ACHN (cell line): ENCODE measurements at places on chromosomes 7 and 10.

- DNase-seq = no peak
Measured at GRCh38 chr7:22110881-22111280, 165.2 kb upstream of the CDCA7L start.

DNA sequence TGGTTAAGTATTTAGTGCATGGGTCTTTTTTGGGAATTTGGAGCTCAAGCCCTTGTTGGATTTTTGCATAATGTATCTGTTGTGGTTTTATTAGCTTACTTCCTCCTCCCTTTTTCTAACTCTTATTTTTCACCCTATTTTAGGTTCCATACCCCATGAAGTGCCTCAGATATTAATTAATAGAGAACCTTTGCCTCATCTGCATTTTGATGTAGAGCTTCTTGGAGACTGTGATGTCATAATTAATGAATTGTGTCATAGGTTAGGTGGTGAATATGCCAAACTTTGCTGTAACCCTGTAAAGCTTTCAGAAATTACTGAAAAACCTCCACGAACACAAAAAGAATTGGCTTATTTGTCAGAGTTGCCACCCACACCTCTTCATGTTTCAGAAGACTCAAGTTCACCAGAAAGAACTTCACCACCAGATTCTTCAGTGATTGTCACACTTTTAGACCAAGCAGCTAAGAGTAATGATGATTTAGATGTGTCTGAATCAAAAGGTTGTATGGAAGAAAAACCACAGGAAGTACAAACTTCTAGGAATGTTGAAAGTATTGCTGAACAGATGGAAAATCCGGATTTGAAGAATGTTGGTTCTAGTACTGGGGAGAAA, 28.0 kb downstream of the SIRT1 start:
- no peak for DNase-seq

- DNase-seq = no peak
Measured at GRCh38 chr7:100711369-100711768, 5.4 kb downstream of the POP7 start.

DNA sequence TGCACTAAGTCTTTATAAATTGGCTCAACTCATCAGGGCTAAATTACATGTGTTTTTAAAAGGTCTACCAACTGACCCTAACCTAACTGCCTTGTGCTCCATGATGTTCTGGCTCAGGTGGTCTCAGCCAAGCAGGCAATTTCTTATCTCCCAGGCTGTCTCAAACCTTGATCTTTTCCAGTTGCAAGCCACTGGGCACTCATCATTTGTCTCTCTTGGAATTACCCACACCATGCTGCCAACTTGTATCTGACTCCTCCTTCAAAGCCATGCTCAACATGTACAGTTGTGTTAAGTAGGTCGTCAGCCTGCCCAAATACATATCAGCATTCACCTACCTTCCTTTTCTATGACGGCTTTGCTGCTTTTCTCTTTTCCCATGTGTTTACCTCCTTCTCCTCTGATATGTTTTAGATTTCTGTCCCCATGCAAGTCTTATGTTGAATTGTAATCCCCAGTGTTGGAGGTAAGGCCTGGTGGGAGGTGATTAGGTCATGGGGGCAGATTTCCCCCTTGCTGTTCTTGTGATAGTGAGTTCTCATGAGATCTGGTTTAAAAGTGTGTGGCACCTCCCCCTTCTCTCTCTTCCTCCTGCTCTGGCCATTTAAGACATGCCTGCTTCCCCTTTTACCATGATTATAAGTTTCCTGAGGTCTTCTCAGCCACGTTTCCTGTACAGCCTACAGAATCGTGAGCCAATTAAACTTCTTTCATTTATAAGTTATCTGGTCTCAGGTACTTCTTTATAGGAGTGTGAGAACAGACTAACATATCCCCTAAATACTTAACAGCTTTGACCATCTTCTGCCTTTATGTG, 130.0 kb downstream of the ELAPOR2 start:
- DNase-seq = no peak

DNA sequence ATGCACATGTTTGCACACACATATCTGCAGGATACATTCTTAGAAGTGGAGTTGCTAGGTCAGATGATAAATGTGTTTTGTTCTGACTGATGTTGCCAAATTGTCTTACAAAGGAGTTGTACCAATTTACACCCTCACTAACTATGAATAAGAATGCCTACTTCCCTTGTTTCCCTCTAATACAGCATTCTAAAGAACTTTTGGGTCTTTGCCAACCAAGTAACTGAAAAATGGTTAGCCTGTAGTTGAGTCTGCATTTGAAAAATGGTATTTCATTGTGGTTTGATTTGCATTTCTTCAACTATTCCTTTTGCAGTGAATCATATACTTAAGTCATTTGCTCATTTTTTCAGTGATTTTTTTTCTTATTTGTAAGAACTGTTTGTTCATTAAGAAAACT, 48.4 kb downstream of the TMEM26 start:
- no peak for DNase-seq

DNA sequence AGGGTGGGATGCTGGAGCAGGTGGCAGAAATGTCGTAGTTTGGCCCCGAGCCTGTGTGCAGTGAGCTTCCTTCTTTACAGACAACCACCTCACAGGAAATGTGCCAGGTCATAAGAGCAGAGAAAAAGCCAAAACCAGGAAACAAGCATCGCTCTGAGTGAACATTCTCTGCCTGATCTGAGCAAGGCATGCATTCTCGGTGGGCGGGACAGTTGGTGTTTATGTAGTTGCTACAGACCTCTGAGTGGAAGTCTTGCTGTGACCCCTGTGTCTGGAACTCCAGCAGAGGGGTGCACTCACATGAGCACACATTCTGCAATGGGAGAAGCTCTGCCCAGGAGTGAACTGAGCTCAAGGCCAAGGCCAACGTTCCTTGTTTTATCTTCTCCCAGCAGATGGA, 230.1 kb downstream of the TCERG1L start:
- no peak for DNase-seq

GRCh38 chr7:10592604-10593003, 381.1 kb upstream of the PHF14 start:
- no peak for DNase-seq

GRCh38 chr7:13021566-13022300, 334.3 kb downstream of the ARL4A start:
- DNase-seq = no peak

DNA sequence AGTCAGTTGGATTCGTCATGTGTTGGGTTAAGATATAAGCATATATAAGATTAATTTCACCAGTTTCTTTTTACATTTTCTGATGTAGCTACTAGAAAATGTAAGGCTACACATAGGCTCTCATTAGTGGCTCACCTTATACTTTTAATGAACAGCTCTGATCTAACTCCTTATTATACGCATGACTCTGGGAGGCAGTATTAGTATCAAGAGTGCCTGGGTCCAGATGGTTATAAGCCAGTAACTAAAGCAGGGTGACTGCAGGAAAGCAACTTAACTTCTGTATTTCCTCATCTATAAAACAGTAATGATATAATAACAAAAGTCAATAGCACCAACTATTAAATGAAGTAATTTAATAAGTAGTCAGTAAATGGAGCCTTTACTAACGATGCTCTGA, 1.4 kb upstream of the ELMO1 start:
- DNase-seq = no peak

DNA sequence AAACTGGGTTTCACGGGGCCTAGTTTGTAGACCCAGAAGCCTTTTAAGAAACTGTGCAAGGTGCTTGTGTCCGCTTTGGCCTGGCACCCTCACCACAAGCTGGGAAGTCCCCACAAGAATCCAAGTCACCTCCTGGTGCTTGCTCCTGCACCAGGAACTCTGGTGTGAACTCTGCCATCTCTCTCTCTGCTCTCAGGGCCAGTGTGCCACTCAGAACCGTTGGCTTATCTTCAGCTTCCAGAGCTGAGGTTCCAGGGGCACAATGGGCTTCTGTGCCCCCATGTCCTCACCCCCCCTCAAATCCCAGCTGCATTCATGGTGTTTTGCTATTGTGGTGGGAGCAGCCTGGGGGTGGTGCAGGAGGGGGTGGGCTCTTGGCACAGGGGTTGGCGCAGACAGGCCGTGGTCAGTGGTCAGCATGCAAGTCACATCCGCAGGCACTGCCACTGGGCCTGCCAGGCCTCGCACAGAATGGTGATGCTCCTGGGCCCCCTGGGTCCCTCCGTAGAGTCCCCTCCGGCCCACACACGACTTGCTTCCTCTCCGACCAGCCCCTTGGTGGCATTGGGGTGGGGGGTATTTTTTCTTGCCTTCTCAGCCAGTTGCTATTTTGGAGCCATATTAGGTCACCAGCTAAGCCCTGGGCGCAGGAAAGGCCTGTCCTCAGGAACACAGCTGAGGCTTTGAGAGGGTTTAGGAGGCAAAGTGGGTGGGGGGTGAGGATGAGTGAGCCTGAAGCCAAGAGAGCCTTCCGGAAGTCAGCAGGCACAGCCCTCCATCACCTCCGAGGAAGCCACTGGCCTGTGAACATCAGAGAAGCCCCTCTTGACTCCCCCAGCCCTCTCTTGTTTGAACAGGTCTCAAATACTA, 3.0 kb downstream of the ZCCHC24 start:
- no peak for DNase-seq

DNA sequence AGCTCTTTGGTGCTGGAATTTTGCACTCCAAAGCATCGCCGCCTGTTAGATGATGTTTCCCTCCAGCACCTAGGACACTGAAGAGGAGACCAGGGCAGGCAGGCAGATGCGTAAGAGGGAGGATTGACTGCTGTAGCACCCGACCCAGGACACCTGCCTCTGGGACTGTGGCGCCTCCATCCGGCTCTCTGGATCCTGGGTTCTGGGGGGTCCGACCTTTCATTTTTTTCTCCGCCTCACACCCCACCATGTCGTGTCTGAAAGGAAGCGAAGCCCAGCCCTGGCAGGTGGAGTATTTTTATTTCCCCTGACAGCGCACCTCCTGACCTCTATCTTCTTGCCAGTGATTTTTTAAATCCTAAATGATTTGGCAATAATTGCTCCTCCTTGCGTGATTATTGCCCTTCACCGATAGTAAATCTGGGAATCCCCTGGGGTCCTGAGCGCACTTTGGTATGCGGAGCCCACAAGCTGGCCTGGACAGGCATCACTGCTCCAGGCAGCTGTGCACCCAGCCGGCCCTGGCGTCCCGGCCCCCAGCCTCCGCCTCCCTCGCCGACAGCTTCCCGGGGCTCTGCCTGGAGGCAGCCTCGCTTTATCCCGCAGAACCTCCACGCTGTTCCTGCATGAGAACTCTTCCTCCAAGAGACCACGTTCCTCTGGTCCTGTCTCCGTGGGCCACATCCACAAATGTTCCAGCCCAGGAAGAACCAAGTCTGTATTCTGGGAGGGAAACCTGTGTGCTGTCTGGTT, 48.4 kb downstream of the LHPP start:
- DNase-seq = peak; percentile 11

DNA sequence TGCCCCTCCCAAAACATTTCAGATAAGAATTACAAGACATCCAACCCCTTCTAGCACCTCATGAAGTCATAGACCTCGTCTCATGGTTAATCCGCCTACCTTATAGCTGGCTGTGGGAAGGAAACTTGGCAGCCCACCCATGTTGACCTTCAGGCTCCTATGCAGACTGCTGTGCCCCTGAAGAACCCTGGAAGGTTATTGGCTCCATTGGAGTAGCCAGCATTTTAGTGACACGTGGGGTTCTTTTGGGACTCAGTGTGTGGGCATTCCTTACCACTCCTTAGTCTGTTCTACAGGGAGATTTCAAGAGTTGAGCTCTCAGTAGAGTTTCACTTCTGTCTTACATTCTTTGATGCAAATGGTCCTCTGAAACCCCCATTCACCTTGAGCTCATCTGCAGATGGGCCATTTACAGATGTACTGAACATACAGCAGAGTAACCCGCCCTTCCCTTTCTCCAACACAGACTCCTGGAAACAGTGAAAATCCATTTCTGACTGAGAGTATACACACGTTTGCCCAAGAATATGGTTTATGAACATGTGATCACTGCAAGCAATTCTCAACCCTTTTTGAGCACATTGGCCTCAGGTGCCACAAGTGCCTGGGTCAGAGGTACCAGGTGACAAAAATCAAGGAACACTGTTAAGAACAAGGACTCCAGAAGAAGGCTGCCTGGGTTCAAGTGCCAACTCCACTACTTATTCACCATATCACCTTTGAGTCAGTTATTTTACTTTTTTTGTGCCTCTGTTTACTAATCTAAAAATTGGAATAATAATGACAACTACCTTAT, 54.0 kb upstream of the HECW1 start:
- no peak for DNase-seq

- DNase-seq = no peak
Measured at GRCh38 chr10:118304521-118304920, 37.6 kb downstream of the FAM204A start.

- DNase-seq = no peak
Measured at GRCh38 chr10:119770928-119771327, 45.1 kb downstream of the INPP5F start.

- DNase-seq = no peak
Measured at GRCh38 chr7:55474944-55475854, 97.1 kb downstream of the VOPP1 start.

- DNase-seq = no peak
Measured at GRCh38 chr10:89043052-89043451, 52.5 kb downstream of the FAS start.

DNA sequence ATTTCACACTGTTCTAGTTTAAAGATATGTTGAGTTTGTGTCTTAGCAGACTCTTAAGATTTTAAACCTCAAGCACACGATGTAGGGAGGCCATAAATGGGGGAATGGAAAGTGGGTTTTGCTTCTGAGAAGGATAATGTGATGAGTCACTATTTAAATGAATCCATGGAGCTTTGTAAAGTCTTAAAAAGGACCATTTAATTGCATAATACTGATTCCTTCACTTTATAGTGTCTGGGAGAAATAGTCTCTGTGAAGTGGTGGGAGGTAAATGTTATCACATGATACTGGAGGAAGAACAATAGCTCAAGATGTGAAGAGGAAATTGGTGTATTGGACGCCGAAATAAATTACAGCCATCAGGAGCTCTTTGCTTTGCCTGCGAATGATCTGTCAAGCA, 84.0 kb upstream of the MYO3A start:
- DNase-seq = no peak

- DNase-seq = peak; percentile 93
Measured at GRCh38 chr7:148914208-148914777, 30.2 kb upstream of the EZH2 start.

DNA sequence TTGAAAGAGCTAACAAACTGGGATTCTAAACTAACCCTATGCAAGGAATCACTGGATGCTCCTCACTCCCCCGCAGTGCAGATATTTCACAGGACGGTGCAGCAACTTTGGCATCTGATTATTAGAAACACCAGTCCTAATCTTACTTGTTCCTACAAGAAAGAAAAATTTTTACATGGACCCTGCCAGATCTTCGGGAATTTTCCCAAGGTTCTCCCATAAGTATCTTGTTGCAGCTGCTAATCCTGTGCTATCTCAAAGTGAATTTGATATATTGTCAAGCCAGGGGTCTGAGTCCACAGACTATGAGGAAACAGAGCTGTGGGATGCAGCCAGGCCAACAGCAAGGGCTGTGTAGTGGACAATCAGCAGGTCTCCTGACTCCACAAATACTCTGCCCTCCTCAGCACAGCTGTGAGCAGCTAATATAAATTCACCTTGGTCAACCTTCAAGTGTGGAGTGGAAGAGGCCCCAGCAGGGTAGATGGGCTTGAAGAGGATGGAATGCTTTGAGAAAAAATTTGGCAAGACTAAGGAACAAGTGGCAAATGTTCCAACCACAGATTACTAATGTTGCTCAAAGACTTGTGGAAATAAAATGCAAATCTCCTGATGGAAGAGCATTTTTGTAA, 25.6 kb downstream of the VSTM4 start:
- DNase-seq = no peak
